Cerebellar nuclear complex (tissue), 1 donor: ENCODE measurements at places on chromosomes 1 and 21.

GRCh38 chr1:56922070-56922469, 43.7 kb downstream of the C8B start:
- no peak for DNase-seq

DNA sequence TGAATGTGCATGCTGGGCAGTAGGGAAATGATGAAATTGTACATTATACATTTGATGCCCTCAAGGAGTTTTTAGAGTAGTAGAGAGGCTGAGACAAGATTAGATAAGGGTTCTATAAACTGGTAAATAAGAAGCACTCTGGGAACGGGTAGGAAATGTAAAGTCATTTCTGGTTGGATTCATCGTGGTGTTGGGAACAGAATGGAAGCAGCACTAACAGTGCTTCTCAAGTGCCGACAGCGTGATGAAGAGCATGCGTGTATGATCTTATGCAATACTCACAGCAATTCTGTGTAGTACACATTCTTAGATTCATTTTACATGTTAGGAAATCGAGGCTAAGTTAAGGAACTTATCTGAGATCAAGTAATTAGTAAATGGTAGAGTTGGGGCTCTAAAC, 45.9 kb downstream of the GPR88 start:
- DNase-seq = no peak

- DNase-seq = no peak
Observed at GRCh38 chr1:151858030-151858746, 4.7 kb upstream of the THEM5 start.

GRCh38 chr1:224762701-224763100, 146.6 kb downstream of the CNIH3 start:
- DNase-seq = no peak

DNA sequence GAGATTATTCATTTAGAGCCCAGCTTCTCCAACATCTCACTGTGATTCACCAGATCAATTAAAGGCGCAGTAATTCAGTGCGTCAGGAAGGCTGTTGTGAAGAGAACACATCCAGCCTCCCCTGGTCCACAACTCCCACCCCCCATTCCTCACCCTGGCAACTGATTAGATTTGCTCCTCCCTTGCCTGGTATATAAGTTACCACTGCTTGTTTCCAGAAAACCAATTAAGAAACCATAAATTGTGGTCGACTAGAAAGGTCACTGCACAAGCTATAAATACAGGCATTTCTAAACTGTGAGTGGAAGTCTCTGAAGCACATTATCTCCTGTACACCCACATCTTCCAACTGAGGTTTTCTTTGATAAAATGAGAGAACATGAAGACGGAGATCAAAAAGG, 41.9 kb downstream of the FAM163A start:
- no peak for DNase-seq

DNA sequence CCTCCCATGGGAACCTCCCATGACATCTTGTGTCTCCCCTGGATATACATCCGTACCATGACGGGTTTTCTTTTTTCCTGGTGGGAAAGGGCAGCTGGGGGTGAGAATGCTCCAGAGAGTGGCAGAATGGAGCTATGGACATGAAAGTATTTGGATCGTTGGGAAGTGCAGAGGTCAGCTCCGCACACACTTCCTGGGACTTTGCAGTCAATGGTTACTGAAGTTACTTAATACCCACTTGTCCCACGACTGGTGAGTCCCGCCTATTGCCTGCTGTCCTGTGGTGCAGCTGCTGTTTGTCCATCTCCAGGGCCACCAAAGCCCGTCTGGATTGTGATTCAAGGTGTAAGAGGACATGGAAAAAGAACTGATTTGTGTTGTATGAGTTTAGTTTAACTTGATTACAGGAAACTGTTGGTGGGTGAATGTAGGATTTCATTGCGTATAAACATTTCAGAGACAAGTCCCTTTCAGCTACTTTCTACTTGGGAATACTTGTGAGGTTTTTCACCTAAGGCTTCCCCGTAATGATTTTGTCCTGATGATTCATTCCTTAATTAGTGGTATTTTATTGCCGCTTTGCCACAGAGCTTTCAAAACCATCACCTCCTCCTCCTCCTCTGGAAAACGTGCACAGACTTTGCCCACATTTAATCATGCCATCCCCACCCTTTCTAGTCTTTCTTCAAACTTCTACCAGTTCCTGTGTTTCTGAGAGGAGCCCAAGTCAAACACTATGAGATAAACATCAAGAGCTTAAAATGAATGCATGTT, 308.8 kb downstream of the KIF26B start:
- no peak for DNase-seq

DNA sequence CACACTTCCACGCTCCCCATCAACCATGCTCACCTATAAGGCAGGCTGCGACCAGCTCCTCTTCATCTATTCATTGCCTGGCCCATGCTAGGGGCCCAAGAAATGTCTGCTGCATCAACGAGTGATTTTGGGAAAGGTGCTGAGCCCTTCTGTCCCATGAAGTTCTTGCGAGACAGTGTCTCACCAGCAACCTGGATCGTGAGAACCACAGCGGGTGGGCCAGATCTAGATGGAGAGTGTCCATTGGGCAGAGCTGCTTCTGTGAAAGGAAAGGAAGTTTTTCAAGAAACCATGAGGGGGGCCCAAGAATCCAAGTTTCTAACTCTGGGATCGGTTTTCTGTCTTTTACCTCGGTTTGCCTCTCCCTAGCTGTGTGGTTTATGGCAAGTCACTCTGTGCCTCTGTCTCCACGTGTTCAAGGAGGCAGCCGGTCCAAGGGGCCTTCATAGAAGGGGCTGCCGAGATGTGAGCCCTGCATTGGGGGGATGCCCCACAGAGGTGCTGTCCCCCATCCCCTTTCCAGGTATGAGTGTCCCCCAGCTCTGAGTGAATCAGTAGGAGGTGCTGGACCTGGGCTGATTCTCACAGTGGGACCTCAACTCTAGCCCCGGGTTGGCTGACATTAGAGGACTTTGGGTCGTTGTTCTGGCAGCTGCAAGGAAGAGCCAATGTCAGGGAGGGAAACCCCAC, 8.3 kb upstream of the PADI1 start:
- no peak for DNase-seq
